ENCODE measurements at places on chromosomes 11 and 22.

GRCh38 chr11:1252371-1253102 lies 29.7 kb downstream of the MUC5B start:
- DNase-seq: no peak

DNA sequence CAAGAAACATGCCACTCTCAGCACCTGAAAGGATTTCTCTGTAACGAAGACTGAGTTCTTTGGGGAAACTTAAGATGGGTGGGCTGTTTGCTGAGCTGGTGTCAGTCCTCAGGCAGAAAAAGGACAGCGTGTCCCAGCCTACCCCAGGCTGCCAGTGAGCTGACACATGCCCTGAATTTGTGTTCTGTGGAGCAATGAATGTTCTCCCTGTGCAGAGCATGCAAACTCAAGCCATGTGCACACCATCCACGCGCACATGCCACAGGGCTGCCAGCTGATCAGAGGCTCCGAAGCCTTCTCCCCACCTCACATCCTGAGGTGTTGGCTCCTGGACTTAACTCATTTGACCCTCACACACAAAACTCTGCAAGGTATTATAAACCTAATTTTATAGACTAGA lies 104.9 kb downstream of the KCNC1 start:
- DNase-seq: no peak

DNA sequence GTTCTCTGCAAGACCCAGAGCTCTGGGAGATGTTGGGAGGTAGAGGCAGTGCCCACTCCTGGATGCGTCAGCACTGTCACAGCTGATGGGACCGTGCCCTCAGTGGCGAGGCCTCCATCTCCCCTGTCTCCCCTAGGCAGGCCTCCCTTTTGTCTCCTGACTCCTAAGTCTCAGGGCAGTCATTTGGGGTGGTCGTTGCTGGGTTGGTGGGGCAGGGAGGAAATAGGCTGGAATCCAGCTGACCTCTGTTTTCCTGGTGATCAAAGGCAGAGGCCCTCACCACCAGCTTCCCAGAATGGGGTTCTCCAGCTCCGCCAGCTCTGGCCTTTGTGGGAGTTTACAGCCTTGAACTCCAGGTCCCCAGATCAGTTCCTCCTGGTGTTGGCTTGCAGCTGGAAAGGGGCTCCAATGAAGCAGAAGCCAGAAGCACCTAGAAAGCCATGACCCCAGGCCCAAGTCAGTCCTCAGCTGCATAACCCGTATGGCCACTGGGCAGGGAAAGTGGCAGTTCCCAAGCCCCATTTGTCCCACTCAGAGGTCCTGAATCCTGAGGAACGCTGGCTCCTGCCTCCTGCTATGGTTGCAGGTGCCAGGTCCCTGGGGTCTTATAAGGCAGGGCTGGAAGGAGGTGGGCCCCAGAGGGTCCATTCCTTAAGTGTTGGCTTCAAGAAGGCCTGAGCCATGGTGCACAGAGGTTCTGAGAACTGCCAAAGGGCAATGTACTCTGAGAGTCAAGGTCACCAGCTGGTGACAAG lies 7.3 kb upstream of the FXYD2 start:
- DNase-seq: no peak

DNA sequence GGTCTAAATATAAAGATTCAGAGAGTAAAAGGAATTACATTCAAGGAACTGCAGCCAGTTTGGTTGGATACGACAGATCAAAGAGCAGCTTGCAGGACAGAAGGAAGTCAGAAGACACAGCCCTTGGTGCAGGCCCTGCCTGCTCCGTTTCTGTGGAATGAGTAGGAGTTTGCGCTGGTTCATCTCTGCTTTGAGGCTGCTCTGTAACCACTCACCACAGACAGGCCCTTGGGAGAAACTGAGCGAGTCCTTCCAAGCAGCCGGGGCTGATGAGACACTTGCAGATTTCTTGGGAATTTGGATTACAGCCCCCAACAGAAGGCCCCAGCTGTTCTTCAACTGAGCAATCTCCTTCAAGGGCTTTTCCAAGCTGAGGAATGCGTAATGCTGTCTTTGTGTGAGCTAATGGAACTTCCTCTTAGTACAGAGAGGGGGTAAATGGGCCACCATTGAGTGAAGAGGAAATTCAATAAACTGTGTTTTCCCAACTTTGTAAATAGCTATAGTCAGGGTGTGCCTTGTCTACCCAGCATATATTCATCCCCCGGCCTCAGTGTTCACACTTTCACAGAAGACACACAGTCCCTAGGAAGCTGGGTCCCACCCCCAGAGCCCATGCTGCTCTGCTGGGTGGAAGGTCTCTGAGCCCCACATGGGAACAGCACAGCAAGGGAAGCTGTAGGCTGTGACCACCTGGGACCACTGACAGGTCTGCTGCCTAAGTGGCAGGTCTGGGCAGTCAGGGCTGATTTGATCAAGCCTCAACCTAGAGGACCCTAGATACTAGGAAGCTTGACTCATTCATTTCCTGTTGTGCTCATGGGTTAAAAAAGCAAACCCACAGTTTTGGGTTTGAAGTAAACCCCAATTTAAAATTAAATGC lies 16.6 kb downstream of the IL10RA start:
- peak; percentile 41 for DNase-seq

GRCh38 chr11:107801641-107802040 lies 56.9 kb downstream of the SLC35F2 start:
- no peak for DNase-seq

- DNase-seq: no peak
Observed at GRCh38 chr11:67452141-67452952, at the start of gene GPR152. TSS of gene GPR152 (minus strand) at chr11:67452729. CDS start at chr11:67452724, 5 bp downstream.

DNA sequence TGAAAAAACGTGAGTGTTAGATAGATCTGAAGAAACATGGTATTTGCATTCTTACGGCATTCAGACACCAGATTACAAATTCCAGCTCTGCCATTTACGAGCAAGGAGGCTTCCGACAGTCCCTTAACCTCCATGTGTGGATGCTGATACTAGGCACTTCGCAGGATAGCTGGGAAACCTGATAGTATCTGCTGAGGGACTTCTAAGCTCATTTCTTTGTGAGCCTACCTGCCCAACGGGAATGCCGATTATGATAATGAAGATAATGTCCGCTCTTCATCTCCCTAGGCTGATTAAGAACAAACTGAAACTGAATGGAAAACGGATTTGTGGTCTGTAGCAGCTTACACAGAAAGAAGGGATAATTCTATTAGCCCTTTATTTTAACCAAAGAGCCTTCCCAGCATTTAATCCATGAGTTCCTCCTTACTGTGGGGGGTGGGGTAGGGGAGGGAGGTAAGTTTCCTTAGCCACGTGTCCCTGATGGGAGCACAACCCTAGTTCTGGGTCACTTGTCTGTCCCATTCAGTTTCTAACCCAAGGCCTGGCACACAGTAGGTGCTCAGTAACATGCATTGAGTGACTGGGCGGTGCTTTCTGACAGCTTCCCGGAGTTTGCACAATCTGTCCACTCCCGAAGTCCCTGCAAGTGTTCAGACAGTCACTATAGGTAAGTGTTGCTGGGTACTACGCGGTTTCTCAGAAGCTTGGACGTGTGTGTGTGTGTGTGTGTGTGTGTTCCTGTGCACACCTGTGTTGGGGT lies 39.2 kb downstream of the CD6 start:
- DNase-seq: no peak
